ENCODE measurements at places on chromosomes 6 and 20.

DNA sequence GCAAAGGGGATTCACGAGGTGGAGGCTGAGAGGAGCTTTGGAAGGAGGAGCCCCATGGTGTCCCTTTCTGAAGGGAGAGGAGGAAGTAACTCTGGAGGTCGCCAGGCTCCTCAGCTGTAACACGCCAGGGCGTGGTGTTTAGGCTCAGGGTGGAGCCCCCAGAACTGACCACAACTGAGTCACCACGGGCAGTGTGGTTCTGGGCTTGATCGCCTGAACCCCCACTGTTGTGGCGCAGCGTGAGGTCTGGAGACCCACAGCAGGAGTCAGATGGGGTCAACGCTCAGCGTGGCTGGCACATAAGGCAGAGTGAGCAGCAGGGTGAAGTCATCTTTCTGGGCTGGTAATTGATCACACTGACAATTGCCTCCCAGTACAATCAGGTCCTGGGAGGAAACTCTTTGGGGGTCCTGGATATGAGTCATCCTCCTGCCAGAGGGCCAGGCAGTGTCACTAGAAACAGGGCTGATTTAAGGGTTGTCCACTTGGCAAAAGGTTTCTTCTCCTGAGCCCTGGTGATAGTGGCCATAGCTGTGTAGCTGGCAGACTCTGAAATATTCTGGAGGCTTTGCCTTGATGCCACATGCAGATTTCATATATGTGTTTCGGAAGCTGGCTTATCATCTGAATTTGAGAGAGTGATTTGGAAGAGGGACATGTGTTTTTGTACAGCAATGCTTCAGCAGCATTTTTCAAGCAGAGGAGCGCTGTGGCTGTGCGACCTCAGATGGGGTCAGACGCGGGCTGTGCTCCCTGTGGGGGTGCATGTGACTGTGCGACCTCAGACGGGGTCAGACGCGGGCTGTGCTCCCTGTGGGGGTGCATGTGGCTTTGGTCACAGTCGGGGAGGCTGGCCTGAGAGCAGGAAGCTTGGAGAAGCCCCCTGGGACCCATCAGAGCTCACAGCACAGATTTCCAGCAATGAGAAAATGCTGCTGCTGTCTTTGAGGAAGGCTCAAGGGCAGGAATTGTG is 50.0 kb downstream of the SYNJ2 start:
- DNase-seq = peak; percentile 37

GRCh38 chr6:153767127-153767526 is 271.9 kb upstream of the OPRM1 start:
- no peak for DNase-seq

GRCh38 chr6:152166497-152166896 is 359.0 kb downstream of the ESR1 start:
- DNase-seq = no peak

DNA sequence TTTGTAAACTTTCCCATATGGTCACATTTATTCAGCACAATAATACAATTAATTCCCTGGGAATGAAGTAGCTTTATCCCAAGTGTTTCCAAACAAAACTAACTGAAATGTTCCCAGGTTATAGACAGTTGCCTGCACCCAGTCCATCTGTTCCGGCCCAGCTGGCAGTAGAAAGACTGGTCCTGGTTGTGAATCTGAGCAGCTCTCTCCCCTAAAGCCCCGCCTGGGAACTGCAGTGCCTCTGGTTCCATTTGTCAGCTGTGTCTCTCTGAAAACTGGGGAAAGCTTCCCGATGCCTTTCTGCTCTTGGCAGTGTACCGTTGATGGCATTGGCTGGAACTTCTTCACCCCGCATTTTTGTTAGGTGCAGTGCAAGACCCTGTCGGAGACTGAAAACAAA is 8.7 kb downstream of the MTHFD1L start:
- DNase-seq = no peak

DNA sequence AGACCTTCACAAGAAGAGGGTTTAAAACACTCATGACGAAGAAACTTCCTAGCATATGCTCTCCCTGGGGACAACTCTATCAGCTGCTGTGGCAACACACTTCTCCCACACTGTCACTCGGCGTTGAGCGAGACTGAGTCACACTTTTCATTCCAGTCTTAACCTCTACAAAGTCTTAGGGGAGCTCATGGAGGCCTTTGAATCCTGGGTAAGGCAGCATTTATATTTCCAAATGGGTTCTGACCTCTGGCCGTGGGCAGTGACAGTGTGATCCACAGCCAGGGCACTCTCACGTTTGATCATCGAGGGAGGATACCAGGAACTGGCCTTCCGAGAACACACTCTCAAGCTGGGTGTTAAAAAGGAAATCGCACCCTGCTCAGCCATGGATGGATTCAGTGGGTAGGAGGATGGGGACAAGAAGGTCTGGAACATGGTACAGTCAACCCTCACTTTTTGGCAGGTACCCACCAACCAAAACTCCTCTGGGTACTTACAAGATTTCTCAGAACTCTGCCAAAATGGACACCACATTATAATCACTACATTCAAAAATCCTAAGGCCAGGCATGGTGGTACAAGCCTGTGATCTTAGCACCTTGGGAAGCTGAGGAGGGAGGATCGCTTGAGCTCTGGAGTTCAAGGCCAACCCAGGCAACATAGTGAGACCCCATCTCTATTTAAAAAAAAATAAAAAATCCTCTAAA is 19.6 kb downstream of the RRBP1 start:
- DNase-seq = no peak

- DNase-seq = no peak
Observed at GRCh38 chr6:142296975-142297604, 4.7 kb upstream of the ADGRG6 start.

DNA sequence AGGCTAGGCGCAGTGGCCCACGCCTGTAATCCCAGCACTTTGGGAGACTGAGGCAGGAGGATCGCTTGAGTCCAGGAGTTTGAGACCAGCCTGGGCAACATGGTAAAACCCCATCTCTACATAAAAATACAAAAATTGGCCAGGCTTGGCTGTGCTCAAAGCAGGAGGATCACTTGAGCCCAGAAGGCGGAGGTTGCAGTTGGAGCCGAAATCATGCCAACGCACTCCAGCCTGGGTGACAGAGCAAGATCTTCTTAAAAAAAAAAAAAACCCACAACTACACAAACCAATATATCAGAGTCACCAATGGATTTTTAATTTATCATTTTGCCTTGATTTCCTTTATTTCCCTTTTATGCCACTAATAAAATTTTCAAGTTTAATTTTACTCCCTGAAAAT is 9.3 kb downstream of the MAP3K5 start:
- DNase-seq = no peak

DNA sequence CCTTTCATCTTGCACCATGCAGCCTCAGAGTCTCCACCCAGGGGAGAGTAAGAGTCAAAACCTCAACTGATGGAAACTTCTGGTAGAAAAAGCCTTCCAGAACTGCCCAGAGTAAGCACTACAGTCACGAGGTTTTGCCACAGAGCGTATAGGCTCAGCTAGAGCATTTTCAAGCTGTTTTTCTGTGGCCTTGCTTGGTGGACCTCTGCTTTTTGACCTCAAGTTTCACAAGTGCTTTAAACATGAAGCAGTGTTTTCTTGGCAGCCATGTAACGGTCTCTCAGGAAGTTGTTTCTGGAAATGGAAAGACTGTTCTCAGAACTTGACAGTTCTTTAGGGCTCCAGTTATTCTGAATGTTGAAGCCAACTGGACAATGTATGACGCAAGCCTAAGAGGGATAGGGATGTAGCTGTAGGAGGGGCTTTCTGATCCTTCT is 146.5 kb downstream of the ZDHHC14 start:
- DNase-seq = no peak

DNA sequence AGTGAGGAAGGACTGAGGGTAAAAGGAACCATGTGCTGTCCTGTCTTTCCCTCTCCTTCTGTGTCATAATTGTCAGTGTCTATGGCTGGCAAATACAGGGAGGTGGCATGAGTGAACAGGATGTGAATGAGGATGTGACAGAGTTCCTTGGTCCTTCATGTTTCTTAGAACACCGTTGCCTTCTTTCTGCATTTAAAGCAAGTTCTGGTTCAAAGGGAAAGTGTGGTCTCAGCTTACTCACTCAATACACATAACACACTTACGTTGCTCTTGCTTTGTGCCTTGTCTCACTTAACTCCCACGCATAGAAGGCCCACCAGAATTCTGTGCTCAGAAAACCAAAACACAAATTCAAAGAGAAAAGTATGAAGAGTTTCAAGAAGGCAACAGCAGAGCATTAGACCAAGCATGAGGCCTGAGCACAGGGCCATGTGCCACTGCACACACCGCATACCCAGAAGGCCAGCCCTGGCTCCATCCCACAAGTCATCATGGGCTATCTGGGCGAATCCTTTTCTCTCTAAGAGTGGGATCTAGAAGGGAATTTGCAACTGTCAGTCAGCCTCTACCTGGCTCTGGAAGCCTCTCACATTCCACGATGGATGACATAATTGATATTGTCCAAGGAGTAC is 38.9 kb upstream of the SAYSD1 start:
- DNase-seq = no peak

DNA sequence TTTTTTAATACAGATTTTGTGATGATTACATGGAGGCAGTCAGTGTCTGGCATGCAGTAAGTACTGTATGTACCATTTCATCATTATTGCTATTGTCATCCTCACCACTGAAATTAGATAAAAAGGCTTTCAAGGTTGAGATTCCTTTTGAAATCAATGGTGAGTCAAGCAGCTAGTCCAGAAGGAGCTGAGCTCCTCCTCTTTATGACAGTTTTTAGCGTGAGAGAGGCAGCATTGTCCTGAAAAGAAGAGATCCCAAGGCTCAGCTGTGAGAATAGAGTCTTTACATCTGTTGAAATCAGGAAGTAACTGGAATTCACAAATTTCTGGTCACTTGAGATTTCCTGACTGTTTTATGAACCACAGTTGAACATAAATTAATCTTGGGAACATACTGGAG is 161.9 kb downstream of the PAX1 start:
- DNase-seq = no peak

DNA sequence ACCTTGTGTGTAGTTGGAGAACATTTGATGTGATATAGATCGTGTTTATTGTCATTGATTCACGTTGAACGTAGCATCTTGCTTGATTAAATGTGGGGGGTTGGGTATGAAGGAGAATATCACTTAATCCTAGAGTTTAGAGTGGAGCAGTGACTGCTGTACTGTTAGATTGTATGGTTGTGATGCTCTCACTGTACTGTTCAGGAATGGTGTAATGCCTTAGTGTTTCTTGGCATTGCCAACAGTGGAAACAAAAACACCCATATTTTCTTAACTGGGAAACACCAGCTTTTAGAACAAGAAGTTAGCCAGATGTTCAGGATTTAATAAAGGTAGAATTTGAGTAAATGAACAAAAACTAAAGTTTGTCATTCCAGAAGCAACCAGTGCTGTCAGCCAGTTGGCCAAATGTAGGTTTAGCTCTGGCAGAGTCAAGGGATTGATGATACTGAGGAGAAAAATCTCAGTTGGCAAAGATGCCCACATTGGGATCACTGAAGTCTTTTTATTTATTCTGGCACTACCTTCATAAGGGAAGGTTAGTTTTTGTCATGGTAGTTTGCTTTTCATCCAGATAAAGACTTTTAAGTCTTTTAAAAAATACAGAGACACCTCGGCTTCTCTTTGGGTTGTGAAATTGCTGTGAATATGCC is 129.9 kb downstream of the JARID2 start:
- DNase-seq = no peak

- no peak for DNase-seq
Observed at GRCh38 chr6:140784573-140784972, 1348.2 kb upstream of the GJE1 start.

Measured in stimulated activated CD8-positive, alpha-beta memory T cell treated with anti-CD3 and anti-CD28 coated beads, Interleukin-7, amount 100 ng/mL, for 1 hour (primary cell).